Mucosa of gallbladder (tissue), 1 donor: ENCODE measurements at places on chromosomes 2 and 18. TPM values are rescaled to one million over a fixed set of nuclear protein-coding genes. Genes with fewer than 3 reads are reported as not detected.

DNA sequence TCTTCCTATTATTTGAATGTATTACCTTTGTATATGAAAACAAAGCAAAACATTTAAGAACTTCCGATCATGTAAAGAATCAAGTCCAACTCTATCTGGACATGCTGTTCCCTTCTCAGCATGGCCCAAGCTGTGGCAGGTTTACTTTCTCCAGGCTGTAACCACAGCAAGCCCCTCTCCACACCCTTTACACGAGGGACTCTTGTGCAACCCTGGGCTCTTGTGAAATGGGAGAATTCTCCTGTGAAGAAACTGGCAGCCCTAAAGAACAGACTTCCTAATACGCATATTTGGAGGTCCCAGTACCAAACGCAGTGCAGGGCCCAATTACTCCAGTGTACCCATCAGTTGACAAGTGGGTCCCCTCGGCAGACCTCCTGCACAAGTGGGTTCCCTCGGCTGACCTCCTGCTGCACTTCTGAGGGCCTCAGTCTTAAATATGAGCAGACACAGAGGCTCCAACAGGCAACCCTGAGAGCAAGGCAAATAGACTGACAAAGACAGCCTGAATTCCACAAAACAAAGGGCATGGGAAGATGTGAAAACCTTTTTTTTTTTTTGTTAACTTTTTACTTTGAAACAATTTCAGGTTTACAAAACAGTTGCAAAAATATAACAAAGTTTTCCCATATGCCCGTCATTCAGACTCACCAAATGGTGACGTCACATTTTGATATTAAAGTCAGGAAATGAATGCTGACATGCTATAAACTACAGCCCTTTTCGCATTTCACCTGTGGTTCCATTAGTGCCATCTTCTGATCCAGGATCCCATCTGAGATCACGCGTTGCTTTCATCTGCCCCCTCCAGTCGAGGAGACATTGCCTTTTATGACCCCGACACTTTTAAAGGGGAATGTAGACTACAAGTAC, 78.2 kb downstream of the FBXO15 start:
- no peak for DNase-seq

DNA sequence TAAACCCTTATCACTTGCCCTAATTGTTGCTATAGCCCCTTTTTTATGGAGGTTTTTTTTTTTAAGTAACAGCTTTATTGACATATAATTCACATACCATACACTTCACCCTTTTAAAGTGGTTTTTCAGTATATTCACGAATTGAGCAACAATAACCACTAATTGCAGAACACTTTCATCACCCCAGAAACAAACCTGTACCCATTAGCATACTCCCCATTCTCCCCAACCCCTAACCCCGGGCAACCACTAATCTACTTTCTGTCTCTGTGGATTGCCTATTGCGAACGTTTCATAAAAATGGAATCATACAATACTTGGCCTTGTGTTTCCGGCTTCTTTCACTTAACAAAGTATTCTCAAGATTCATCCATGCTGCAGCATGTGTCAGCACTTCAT, 213.6 kb downstream of the ATAD2B start:
- DNase-seq, result no peak

- DNase-seq, result no peak
These were observed 1.2 kb downstream of the WNT10A start for GRCh38 chr2:218881744-218882460.

GRCh38 chr2:72138011-72138881, 9.4 kb downstream of the CYP26B1 start:
- no peak for DNase-seq

DNA sequence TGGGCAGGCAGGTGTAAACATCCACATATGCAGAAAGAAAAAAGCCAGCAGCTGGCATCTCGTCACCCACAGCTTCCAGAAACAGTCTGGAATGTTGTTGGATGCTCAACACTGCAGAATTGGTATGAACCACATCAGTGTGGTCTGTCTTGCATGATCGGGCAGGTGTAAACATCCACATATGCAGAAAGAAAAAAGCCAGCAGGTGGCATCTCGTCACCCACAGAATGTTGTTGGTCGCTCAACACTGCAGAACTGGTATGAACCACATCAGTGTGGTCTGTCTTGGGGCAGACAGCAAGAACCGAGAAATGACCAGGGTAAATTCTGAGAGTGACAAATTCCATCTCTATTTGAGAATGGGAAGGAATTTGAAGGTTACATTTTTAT, 39.6 kb downstream of the DOCK10 start:
- no peak for DNase-seq

- DNase-seq, result no peak
These were observed 133.7 kb downstream of the SH3BP4 start for GRCh38 chr2:235085476-235085875.

GRCh38 chr2:10091182-10091888, 11.1 kb upstream of the CYS1 start:
- peak; percentile 54 for DNase-seq

DNA sequence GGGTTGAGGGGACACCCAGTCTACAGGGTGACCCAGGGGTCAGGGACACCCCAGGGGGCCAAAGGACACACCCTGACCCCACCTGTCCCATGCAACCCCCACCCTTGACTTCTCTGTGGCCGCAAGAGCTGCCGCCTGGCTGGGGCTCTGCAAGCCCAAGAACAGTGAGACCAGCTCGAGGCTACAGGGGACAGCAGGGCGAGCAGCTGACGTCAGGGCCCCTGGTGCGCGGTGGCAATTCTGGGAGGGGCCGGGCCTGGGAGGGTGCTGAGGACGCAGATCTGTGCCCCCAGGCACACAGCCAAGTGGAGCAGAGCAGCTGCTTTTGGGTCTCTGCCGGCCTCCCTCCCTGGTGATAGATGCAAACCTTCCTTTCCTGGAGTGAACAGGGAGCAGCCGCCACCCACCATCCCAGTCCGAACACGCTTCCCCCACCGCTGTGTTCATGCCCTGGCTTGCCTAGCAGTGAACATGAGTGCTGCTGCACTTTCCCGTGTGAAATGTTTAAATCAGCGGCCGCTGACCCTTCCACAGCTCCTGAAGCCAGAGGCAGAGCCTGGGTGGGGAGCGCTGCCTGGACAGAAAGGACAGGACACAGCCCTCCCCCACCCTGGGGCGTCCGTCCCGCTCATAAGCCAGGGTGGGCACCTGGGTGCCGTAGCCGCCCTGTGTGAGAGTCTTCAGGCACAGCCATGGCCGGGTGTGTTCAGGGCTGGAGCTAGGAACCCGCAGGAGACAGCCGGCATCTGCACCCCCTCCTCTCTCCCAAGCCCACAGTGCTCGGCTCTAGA, 46.9 kb downstream of the SLC66A2 start:
- peak; percentile 9 for DNase-seq

FEV gene
- total RNA-seq, result not detected

ATOH8 gene
- 9.0 TPM for total RNA-seq

TMX3 gene
- total RNA-seq, result 28.5 TPM

ATL2 gene
- 54.8 TPM for total RNA-seq

POTEF gene
- total RNA-seq, result not detected
